ENCODE measurements at places on chromosomes 3 and 15.

DNA sequence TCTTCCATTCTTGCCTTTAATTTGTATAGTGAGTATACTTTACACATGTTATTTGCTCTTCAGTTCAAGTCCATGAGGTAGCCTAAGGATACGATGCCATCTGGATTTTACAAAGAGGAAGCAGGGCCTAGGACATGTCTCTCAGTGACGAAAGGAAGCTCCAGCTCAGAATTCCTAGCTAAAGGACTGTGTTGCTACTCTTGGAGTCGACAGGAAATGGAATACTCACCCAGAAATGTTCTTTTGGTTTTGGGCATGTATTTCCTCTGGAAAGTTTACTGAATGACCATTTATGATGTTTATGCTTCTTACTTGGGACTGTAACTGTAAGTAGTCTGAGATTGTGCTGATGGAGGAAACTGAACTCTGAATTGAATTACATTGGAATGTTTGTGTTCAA, 12.5 kb downstream of the OXNAD1 start:
- DNase-seq, result no peak

- no peak for DNase-seq
Measured at GRCh38 chr3:8709801-8710507, 23.6 kb upstream of the CAV3 start.

- DNase-seq, result no peak
Measured at GRCh38 chr3:42166662-42167300, 75.6 kb downstream of the TRAK1 start.

- DNase-seq, result no peak
Measured at GRCh38 chr3:113223475-113224281, 12.3 kb downstream of the BOC start.

DNA sequence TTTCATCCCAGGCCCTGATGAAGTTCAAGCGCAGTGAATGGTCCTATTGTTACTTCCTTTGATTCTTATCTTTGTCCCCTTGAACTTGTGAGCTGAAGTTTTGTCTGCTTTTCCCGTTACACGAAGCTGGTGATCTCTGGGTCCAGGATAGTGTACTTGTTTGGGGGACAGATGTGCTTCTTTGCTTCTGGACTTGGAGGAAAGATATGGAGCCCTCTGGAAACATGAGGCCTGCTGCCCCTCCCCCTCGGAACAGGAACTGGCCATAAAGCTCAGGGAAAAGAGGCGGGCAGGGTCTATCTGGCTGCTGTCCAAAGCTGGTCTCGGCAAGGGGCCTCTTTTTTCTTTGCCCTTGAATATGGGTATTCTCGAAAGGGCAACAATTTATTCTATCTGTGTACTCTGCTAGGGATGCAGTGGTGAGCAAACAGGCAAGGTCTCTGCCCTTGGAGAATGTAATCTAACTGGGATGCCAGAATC, 47.6 kb downstream of the IDH2 start:
- no peak for DNase-seq

- no peak for DNase-seq
Measured at GRCh38 chr3:8441969-8442559, 59.6 kb upstream of the LMCD1 start.

GRCh38 chr15:57919754-57920153, 145.8 kb downstream of the ALDH1A2 start:
- no peak for DNase-seq

DNA sequence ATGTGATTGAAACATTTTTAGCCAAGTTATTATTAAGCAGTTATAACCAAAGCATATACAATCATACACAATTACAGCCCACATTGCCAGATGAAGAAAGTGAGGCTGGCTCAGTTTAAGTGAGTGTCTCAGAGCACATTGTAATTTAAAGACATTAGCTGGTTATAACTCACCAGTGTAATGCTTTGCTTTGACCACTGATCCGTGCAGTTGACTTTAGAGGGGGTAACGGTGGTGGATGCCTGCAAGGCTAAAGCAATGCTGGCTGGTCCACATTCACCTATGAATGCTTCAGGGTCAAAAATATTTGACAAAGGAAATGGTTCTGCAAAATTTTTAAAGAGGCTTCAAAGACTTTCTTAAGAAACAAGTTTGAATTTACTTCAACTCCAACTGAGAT, 1.2 kb downstream of the C3orf85 start:
- no peak for DNase-seq

DNA sequence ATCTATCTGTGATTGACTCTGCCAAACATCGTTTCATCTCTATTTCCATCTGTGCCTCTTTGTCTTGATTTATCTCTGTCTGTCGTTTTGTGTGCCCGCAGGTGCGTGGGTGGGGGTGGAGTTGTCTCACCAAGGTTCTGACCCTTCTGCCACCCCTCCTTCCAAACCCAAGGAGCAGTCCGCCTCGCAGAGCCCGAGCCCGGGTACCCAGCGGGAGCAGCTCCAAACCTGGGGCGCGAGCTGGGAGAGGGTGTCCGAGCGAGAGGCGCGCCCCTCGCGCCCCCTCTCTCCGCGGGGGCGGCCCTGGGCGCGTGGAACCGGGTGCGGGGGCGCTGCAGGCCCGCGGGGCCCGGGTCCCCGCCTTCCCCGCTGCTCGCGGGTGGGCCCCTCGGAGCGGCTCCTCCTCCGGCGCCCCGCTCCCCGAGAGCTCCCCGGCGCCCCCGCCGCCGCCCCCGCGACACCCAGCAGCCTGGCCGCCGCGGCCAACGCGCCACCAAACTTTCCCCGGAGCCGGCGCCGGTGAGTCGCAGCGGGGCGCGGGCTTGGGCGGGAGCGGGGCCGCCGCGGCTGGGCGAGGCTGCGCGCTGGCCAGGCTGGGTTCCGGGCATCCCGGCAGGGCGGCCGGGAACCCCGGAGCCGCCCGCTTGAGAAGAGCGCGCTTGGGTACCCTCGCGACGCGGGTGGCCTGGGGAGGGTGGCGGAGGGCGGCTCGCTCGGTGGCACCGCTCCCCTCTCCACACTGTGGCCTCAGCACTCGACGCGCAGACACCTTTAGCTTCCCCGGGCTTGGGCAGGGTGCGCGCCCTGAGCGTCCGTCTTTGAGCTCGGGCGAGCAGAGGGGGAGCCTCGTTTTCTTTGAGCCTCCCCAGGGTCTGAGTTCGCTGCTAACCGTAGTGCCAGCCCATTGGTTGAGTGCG, at the start of gene HRH1:
Gene HRH1 (plus strand): TSS at position 458 of the 917 bp plus-strand sequence. CDS start 104,545 bp downstream, outside the sequence.
- no peak for DNase-seq

- no peak for DNase-seq
Measured at GRCh38 chr15:88661761-88662556, 23.1 kb downstream of the ISG20 start.

GRCh38 chr15:58308742-58309355, 122.9 kb upstream of the LIPC start:
- DNase-seq, result no peak

- no peak for DNase-seq
Measured at GRCh38 chr15:66523926-66524325, 18.8 kb downstream of the ZWILCH start.

- DNase-seq, result no peak
Measured at GRCh38 chr3:8317661-8318649, 183.7 kb upstream of the LMCD1 start.

- no peak for DNase-seq
Measured at GRCh38 chr3:132256989-132257388, 60.2 kb upstream of the ACP3 start.
